Effector memory CD4-positive, alpha-beta T cell (primary cell): ENCODE measurements at places on chromosomes 6 and 20.
A peak's percentile ranks its signal among the peaks of the same experiment; 100 is the strongest.

DNA sequence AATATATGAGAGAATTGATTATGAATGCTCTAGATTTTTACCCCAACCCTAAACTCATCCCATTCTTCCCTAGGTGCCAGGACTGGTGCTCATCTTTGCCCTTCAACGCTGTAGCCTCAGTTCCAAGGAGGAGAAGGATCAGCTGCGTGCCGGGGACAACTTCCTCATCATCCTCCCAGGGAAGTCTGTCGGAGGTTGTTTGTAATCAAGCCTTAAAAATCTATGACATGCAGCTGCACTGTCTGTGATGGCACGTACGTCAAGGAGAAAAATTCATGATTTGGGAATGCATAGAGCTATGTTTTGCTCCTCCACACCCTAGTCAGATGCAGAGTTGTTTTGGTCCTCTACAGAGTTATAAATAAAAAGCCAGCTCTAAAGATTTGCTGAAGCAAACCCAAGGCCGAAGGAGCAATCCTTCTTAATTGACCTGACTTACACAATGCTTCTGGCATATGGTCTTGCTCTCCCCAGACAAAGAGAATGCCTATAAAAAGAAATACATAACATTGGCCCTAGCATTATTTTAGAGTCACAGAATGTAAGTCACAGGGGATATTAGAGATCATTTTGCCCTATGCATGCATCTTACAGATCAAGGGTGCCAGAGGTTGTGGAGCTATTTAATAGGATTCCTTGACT, 244.2 kb downstream of the HIVEP2 start:
- no peak overlapping the region for H3K4me3 ChIP-seq
- DNase-seq, result no peak
- no peaks in the 10 kb centered on the region for H3K4me1 ChIP-seq
- H3K36me3 ChIP-seq, result no peaks in the 10 kb centered on the region
- no peaks in the 10 kb centered on the region for H3K27me3 ChIP-seq

GRCh38 chr20:20946122-20946759, 159.9 kb downstream of the LINC00237 start:
- no peaks in the 10 kb centered on the region for H3K27me3 ChIP-seq
- H3K4me3 ChIP-seq, result no peak overlapping the region
- no peaks in the 10 kb centered on the region for H3K4me1 ChIP-seq
- no peak for DNase-seq

DNA sequence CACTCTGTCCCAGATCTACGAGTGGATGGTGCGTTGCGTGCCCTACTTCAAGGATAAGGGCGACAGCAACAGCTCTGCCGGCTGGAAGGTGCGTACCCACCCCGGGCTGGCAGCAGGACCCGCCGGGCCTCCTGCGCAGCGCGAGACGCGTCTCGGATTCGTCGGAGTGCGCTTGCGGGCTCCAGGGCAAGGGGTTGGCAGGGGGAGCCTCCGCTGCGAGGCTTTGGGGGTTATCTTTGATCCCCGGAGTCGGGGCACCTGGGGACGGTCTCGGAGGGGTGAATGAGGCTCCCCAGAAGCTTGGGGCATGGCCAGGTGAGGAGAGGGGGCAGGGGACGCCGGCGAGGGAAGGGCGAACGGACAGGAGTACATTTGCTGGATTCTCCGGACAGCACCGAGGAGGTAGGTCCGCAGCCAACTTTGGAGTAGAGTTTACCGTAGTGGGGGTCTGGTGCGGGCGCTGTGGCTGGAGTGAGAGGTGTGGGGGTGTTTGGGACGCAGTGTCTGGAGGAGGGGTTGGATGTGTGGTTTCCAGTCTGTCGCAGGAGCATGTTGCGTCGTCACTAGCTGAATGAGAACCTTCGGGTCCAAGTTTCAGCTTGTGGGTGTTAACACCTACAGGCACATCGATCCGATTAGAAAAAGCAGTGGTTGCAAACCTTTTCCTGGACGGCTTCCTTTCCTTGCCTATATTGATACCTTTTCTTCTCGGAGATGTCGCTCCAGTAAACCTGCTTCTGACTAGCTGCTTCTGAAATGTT, 1.2 kb downstream of the FOXO3 start:
- no peak overlapping the region for H3K4me3 ChIP-seq
- no peak for DNase-seq
- H3K27me3 ChIP-seq, result no peaks in the 10 kb centered on the region
- H3K27ac ChIP-seq, result no peak overlapping the region
- H3K36me3 ChIP-seq, result no peaks in the 10 kb centered on the region

DNA sequence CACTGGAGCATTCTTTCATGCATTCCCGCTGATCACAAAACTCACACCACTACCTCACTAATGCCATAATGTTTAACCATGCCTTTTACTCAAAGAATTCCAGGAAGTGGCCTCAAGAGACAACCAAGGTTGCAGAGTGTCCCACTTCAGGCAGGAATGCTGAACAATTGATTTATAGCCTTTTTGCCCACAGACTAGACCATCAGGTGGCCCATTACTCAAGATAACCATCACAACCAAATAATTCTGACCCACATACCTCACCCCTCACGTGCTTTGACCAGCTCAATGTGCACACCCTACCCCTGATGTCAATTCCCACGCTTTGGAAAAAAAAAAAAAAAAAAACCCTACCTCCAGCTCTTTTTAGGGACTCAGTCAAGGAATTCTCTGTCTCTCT, 220.6 kb upstream of the UFL1 start:
- H3K4me1 ChIP-seq, result no peaks in the 10 kb centered on the region
- H3K36me3 ChIP-seq, result no peaks in the 10 kb centered on the region
- no peak overlapping the region for H3K4me3 ChIP-seq
- H3K27me3 ChIP-seq, result no peaks in the 10 kb centered on the region
- no peak for DNase-seq

DNA sequence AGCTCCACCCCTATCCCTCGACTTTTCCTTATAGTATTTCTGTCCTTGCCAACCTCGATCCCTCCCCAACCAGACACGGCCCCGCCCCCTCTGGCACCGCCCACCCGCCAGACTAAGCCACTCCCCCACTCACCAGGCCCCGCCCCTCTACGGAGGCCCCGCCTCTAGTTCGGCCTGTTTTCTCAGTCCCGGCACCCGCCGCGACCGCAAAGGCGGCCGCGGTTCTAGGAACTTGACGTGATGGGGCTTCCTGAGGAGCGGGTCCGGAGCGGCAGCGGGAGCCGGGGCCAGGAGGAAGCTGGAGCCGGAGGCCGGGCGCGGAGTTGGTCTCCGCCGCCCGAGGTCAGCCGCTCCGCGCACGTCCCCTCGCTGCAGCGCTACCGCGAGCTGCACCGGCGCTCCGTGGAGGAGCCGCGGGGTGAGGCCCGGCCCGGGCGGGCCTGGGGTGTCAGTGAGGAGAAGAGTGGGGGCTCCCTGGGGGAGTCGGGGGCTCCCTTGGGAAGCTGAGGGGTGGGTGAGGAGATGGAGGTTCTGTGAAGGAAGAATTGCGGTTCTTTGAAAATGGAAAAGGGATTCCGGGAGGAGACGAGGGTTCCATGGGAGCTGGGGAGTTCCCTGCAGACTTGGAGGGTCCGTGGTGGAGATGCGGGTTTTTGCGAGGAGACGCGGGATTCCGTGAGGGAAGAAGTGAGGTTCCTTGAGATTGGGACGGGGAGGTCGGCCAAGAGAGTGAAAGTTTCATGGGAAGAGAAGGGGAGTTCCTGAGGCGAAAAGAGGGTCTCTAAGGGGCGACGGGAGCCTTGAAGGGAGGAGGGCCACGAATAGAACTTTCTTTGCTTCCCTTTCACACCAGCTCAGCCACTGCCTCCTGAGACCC, at the start of gene ACSS2:
ACSS2 (plus strand) TSS at position 207 of the 877 bp plus-strand sequence; CDS start at position 241, 34 bp downstream.
- peak within 1 kb of the TSS; percentile 66 for H3K4me3 ChIP-seq
- H3K27ac ChIP-seq, result peak within 1 kb of the TSS; percentile 45
- peak; percentile 87 for DNase-seq
- no peaks in the 10 kb centered on the region for H3K36me3 ChIP-seq
- peaks cover 21% of the 10 kb centered on the region for H3K4me1 ChIP-seq
- H3K27me3 ChIP-seq, result no peaks in the 10 kb centered on the region

DNA sequence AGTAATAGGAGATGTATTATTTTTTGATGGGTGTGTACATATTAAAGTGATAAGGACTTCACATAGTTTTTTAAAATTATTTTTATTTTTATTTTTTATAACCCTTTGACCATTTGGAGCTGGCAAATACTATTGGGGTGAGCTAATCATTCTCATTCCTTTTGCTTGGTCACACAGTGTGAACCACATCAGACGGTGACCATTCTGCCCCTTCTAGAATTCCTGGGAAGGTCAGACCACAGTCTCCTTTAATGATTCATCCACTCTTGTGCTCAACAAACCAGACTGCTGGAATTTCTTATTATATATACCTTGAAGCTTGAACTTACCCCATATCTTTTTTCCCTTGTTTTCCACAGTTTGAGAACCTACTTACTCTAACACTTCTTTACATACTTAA, 23.9 kb upstream of the PRL start:
- no peaks in the 10 kb centered on the region for H3K4me1 ChIP-seq
- no peak for DNase-seq
- H3K27me3 ChIP-seq, result no peaks in the 10 kb centered on the region
- H3K4me3 ChIP-seq, result no peak overlapping the region
- no peaks in the 10 kb centered on the region for H3K36me3 ChIP-seq

DNA sequence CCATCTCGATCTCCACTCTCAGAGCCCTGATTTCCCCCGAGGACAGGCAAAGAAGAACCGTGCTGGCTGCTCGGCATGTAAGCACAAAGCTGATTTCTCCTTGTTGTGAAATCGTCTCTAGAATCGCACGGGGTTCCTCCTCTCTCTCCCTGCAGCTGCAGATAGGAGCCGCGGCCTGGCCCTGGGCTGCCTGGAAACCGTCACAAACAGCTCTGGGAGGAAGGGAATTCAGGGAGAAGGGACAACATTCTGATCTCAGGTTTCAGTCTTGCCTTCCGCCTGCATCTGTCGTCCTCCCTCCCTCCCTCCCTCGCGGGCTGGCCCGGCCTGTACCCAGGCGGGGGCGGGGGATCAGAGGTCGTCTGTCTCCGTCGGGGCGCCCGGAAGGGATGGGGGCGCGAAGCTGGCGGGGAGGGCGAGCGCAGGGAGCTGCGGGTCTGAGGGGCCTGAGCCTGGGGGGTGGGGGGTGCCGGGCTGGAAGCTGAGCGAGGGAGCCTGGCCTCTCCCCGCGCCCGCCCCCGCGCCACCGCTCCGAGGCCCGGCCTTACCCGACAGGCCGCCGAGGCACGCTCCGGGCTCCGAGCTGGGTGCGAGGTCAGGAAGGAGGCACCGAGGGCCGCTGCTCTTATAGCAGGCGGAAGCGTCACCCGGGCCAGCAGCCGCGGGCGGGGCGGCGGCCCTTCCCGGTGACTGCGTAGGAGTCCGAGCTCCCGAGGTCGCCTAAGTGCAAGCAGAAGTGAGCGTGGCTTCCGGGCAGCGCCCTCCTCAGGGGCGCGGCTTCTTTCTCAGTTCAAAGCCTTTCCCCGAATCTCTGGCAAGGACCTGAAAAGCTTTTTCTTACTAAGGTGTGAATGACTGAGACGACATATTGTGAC, at the start of gene SERPINB1:
SERPINB1 (minus strand) TSS at position 600 of the 875 bp plus-strand sequence. CDS start 1,277 bp downstream, outside the sequence.
- peak within 1 kb of the TSS; percentile 58 for H3K4me3 ChIP-seq
- peaks cover 18% of the 10 kb centered on the region for H3K36me3 ChIP-seq
- peaks cover 30% of the 10 kb centered on the region for H3K4me1 ChIP-seq
